ENCODE measurements at places on chromosomes 6 and 20. TPM values are rescaled to one million over a fixed set of nuclear protein-coding genes. Genes with fewer than 3 reads are reported as not detected.

- peak; percentile 42 for DNase-seq
These were observed 1.1 kb downstream of the PTPRK start for GRCh38 chr6:128519132-128519930.

GRCh38 chr6:52305948-52306767 is 21.6 kb upstream of the MCM3 start:
- DNase-seq = no peak

DNA sequence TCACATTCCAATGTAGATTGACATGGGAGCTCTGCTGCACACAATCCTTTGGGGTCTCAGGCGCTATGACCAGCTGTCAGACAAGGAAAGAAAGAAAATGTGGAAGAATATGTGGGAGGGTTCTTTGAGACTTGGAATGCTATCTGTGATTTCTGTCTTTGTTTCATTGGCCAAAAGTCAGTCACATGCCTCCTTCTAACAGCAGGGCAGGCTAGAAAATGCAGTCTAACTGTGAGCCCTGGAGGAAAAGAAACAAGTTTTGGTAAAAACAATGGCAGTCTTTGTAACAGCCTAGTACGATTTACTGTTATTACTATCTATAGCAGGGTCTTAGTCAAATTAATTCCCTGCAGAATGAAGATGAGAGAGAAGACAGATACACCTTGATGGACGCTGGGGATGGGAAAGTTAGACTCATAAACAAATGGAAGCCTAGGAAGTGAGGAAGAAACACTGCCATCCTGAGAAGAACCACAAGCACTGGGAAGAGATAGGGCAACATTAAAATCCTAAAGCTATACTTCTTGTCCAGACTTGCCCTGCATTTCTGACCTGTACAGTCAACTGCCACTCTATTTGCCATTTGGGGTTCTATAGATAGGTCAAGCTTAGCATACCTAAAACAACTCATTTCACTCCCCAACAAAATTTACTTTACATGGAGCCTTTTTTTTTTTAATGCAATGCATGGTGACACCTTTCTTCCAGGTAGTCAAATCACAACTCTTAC is 833.0 kb downstream of the KIF16B start:
- no peak for DNase-seq

DNA sequence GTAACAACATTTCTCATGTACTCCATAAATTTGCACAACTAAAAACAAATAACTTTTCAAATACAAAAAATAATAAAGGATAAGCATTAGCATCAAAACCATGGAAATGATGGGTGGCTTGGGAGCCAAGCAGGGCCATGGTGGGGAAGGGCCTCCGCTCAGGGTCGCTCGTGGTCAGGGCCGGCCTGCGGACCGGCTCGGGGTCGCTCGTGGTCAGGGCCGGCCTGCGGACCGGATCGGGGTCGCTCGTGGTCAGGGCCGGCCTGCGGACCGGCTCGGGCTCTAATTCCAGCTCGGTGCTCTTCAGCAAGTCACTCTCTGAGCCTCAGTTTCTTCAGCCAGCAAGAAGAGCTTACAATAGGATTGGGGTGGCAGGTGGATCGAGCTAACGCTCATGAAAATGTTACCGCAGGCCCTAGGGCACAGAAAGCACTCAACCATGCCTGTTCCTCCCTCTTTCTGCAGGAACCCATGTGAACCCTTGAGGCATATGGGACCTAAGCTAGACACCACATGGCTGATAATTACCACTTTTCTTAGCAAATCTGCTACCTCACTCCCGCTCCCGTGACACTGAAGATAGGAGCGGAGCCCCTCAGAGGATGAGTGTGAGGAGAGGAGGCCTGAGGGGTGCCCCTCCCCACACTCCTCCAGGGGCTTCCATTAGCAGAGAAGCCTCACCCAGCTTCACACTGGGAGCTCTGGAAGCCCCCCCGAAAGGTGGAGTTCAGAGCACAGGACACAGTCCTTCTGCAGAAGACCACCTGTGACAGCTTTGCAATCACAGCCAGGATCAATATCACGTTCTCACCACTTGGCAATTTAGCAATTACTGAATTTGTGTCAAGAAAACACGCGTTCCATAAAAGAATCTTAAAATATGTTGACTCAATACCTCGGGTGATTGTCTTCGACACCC is 103.0 kb downstream of the PSMB1 start:
- peak; percentile 83 for DNase-seq

GRCh38 chr20:39967806-39968205 is 721.2 kb downstream of the MAFB start:
- DNase-seq = no peak

TRIM10 gene
- 0.61 TPM for polyA plus RNA-seq

ANGPT4 gene
- polyA plus RNA-seq = 0.11 TPM

MAP3K7 gene
- polyA plus RNA-seq = 45.5 TPM

THBD gene
- 38.4 TPM for polyA plus RNA-seq

LAMA2 gene
- polyA plus RNA-seq = 69.5 TPM

FAM110A gene
- polyA plus RNA-seq = 13.7 TPM
